ENCODE measurements at places on chromosomes 2 and 18. TPM values are rescaled to one million over a fixed set of nuclear protein-coding genes. Genes with fewer than 3 reads are reported as not detected.

The SLC9A4 gene
- total RNA-seq = not detected

- peaks cover 15% of the 10 kb centered on the region for H3K27me3 ChIP-seq
- DNase-seq = no peak
- H3K4me1 ChIP-seq = no peaks in the 10 kb centered on the region
- no peaks in the 10 kb centered on the region for H3K36me3 ChIP-seq
Observed at GRCh38 chr2:223626716-223627115, 24.6 kb upstream of the SCG2 start.

The EVX2 gene
- not detected for total RNA-seq

The CYRIA gene
- total RNA-seq = 2.5 TPM

GRCh38 chr18:11177382-11177781 lies 28.0 kb upstream of the PIEZO2 start:
- no peak for DNase-seq
- no peaks in the 10 kb centered on the region for H3K36me3 ChIP-seq
- no peak overlapping the region for H3K4me3 ChIP-seq
- H3K27me3 ChIP-seq = no peaks in the 10 kb centered on the region
- H3K4me1 ChIP-seq = no peaks in the 10 kb centered on the region

DNA sequence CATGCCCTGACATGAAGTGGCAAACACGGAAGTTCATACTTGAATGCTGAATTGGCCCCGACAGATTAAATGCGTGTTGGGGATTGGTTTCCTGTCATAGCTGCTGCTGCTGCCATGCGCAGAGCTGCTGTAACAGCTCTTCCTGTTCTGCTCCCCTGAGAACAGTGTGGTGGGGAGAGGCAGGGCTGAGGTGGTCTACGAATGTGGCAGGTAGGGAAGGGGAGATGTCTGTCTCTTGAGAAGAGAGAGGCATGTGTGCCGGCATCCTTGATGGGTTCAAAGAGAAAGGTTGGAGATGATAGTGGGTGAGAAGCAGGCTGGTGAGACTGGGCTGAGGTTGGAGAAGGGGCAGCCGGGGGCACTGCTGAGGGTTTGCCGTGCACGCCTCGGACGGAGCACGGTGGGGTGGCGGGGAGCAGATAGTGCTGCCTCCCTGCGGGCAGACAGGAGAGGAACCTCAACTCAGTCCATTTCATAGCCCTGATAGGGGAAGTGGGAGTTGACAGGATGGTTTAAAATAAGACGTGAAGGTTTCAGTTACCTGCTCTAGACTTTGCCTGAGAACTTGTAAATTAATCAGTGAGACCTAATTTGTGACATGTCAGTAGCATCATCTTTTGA lies 46.1 kb downstream of the TMEM185B start:
- H3K36me3 ChIP-seq = peaks cover 2% of the 10 kb centered on the region
- peak overlapping the region; percentile 86 for H3K4me3 ChIP-seq
- peaks cover 53% of the 10 kb centered on the region for H3K4me1 ChIP-seq
- H3K27ac ChIP-seq = peak overlapping the region; percentile 98
- DNase-seq = peak; percentile 89

DNA sequence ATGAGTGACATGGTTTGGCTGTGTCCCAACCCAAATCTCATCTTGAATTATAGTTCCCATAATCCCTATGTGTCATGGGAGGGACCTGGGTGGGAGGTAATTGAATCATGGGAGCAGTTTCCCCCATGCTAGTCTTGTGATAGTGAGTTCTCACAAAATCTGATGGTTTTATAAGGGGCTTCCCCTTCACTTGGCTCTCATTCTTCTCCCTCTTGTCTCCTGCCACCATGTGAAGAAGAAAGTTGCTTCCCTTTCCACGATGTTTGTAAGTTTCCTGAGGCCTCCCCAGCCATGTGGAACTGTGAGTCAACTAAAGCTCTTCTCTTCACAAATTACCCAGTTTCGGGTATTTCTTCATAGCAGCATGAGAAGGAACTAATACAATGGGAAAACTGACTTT lies 14.0 kb downstream of the DNAH7 start:
- H3K27ac ChIP-seq = no peak overlapping the region
- no peaks in the 10 kb centered on the region for H3K4me1 ChIP-seq
- no peaks in the 10 kb centered on the region for H3K27me3 ChIP-seq
- DNase-seq = no peak

GRCh38 chr2:112724591-112725525 lies 4.0 kb downstream of the NT5DC4 start:
- no peak overlapping the region for H3K27ac ChIP-seq
- no peak overlapping the region for H3K4me3 ChIP-seq
- H3K27me3 ChIP-seq = no peaks in the 10 kb centered on the region
- H3K36me3 ChIP-seq = no peaks in the 10 kb centered on the region

DNA sequence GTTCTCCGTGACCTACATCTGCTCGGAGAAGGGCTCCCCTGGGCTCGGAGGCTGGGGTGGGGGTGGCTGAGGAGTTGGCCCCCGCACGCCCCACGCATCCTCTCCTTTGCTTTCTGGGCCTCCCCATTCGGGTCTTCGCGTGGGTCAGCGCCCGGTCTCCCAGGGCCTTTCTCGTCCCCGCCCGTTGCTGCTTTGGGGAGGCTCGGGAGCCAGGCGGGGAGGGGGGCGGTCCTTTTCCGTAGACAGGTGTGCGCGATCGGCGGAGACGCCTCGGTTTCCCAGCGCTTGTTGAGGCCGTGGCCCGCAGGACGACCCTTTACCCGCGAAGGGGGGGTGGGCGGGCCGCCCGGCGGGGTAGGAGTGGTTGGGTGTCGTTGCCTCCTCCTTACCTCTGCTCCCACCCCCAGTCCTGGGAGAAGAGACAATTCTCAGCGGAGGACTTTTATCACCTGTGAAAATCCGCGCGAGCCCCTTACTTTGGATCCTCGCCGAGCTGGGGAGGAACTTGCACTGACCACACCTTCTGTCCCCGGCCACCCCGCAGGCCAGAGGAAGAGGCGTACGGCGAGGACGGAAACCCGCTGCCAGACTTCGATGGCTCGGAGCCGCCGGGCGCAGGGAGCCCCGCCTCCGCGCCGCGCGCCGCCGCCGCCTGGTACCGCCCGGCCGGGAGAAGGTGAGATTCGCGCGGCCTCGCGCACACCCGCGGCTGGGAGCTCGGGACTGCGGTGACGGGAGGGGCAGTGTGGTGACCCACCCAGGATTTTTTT lies 2.6 kb downstream of the ADCYAP1 start:
- H3K4me3 ChIP-seq = peak overlapping the region; percentile 19
- H3K27ac ChIP-seq = no peak overlapping the region
- peak; percentile 39 for DNase-seq
- H3K36me3 ChIP-seq = no peaks in the 10 kb centered on the region
- H3K4me1 ChIP-seq = peaks cover 21% of the 10 kb centered on the region

GRCh38 chr18:6943143-6943542 lies 174.5 kb downstream of the LAMA1 start:
- H3K27ac ChIP-seq = no peak overlapping the region
- DNase-seq = no peak
- no peaks in the 10 kb centered on the region for H3K36me3 ChIP-seq

The LOXHD1 gene
- total RNA-seq = 0.07 TPM

GRCh38 chr2:200092235-200092634 lies 136.9 kb downstream of the MAIP1 start:
- peaks cover 13% of the 10 kb centered on the region for H3K27me3 ChIP-seq
- no peak overlapping the region for H3K4me3 ChIP-seq

GRCh38 chr18:27540111-27540510 lies 355.0 kb upstream of the CHST9 start:
- H3K36me3 ChIP-seq = no peaks in the 10 kb centered on the region
- no peak overlapping the region for H3K4me3 ChIP-seq
- no peak overlapping the region for H3K27ac ChIP-seq
- H3K4me1 ChIP-seq = no peaks in the 10 kb centered on the region
- no peak for DNase-seq
- no peaks in the 10 kb centered on the region for H3K27me3 ChIP-seq

The IL1RL1 gene
- 0.27 TPM for total RNA-seq

DNA sequence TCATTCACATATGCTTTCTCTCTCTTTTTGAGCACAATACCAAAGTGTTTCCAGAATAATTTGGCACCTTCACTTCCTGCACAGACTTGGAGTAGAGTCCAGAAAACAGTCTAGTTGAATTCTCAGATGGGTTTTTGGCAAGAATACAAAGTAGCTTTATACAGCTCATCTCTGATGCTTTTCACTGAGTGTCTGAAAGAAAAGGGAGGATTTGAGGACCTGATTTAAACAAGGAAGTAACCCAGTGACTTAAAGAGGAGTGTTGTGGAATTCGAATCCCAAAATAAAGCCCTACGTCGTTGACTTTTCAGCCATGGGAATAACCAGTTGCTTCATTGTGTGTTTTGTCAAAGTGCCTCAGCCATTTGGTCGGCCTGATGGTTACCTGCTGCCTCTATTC lies 31.8 kb downstream of the METAP1D start:
- H3K27ac ChIP-seq = no peak overlapping the region
- no peaks in the 10 kb centered on the region for H3K4me1 ChIP-seq
- no peaks in the 10 kb centered on the region for H3K36me3 ChIP-seq
- no peak overlapping the region for H3K4me3 ChIP-seq

DNA sequence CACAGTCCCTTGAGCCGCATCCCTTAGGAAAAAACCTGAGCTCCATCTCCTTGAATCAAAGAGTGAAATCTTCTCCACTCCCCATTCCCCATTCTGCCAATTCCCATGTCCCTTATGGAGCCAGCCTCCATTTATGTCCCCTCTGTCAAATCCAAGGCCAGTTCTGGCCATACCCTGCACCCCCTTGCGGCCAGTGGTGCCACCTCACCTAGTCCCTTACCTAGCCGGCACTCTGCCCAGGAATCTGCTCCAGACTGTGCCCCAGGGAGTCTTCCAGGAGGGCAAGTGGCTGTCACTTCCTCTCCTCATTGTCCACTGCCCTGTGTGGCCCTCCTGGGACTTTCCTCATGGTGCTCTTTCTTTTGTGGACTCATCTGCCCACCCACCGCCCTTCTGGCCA lies 195.4 kb upstream of the RMP24 start:
- H3K4me1 ChIP-seq = no peaks in the 10 kb centered on the region
- H3K4me3 ChIP-seq = no peak overlapping the region
- H3K27me3 ChIP-seq = peaks cover 15% of the 10 kb centered on the region
- DNase-seq = no peak

The ABCG5 gene
- not detected for total RNA-seq

The MOCOS gene
- total RNA-seq = 0.11 TPM

The DCC gene
- not detected for total RNA-seq

DNA sequence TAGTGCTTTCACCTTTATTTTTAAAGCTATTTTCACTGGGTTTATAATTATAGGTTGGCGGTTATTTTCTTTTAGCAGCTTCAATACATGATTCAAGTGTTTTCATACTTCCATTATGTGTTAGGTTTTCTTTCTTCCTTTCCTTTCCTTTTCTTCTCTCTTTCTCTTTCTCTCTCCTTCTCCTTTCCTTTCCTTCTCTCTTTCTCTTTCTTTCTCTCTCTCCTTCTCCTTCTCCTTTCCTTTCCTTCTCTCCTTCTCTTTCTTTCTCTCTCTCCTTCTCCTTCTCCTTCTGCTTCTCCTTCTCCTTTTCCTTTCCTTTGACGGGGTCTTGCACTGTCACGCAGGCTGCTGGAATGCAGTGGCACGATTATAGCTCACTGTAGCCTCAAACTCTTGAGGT lies 36.0 kb downstream of the HAUS1 start:
- no peaks in the 10 kb centered on the region for H3K27me3 ChIP-seq
- H3K4me1 ChIP-seq = no peaks in the 10 kb centered on the region
- peaks cover 2% of the 10 kb centered on the region for H3K36me3 ChIP-seq
- no peak overlapping the region for H3K4me3 ChIP-seq
- H3K27ac ChIP-seq = peak overlapping the region; percentile 58
- no peak for DNase-seq

DNA sequence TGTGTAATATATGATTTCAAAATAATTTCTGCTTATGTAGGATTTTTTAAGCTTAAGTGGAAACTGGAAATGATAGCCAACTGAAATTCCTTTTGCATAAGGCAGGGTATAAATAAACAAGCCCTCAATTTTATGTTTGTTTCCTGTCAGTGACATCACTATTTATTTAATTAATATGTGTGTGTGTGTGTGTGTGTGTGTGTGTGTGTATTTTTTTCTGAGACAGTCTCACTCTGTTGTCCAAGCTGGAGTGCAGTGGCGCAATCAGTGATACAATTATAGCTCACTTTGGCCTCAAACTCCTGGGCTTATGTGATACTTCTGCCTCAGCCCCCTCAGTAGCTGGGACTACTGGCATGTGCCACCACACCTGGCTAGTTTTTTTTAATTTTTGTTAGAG lies 29.3 kb upstream of the CYP20A1 start:
- no peaks in the 10 kb centered on the region for H3K27me3 ChIP-seq
- no peak overlapping the region for H3K27ac ChIP-seq
- H3K36me3 ChIP-seq = no peaks in the 10 kb centered on the region
- no peak overlapping the region for H3K4me3 ChIP-seq
- peaks cover 6% of the 10 kb centered on the region for H3K4me1 ChIP-seq

The PLEKHM3 gene
- total RNA-seq = 4.5 TPM

- peak overlapping the region; percentile 100 for H3K27ac ChIP-seq
- no peaks in the 10 kb centered on the region for H3K27me3 ChIP-seq
- peak overlapping the region; percentile 92 for H3K4me3 ChIP-seq
- H3K36me3 ChIP-seq = peaks cover 17% of the 10 kb centered on the region
Observed at GRCh38 chr2:70123051-70123828, 36.0 kb downstream of the PCBP1 start.

The ADRA2B gene
- total RNA-seq = 0.30 TPM

- peaks cover 4% of the 10 kb centered on the region for H3K27me3 ChIP-seq
- H3K36me3 ChIP-seq = no peaks in the 10 kb centered on the region
- no peak for DNase-seq
- H3K27ac ChIP-seq = no peak overlapping the region
- no peak overlapping the region for H3K4me3 ChIP-seq
Observed at GRCh38 chr2:152623775-152624174, 93.5 kb downstream of the PRPF40A start.

DNA sequence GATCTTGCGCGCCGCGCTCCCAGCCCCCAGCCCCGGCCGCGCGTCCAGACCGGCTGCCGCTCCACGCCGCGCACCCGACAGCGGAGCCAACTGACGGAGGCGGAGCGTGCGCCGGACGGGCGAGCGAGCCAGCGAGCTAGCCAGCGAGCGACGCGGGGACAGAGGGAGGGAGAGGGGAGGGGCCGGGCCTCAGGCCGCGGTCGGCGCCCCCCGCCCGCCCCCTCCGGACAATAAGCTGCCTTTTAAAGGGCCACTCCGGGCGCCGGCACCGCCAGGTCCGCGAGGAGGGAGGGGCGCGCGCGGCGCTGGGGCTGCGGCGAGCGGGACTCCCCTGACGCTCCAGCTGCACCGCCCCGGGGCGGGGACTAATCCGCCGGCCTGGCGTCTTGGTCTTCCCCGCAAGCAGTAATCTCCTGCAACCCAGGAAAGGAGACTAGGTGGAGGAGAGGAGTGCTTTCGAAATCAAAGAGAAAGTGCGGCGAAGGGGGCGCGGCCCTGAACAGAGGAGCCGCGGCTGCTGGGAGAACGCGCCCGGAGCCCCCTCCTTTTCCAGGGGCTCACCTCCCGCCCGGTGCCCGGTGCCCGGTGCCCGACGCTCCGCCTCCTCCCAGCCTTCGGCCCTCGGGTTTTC lies at the start of gene BIN1:
TSS of gene BIN1 (minus strand) at position 164 of the 631 bp plus-strand sequence. CDS start 211 bp downstream, outside the sequence.
- peak within 1 kb of the TSS; percentile 31 for H3K27ac ChIP-seq
- H3K27me3 ChIP-seq = peaks cover 19% of the 10 kb centered on the region
- H3K36me3 ChIP-seq = no peaks in the 10 kb centered on the region
- DNase-seq = peak; percentile 84
- H3K4me1 ChIP-seq = peaks cover 4% of the 10 kb centered on the region

The DSG3 gene
- not detected for total RNA-seq

- peaks cover 2% of the 10 kb centered on the region for H3K27me3 ChIP-seq
- no peaks in the 10 kb centered on the region for H3K36me3 ChIP-seq
- H3K4me1 ChIP-seq = no peaks in the 10 kb centered on the region
- DNase-seq = peak; percentile 74
- no peak overlapping the region for H3K27ac ChIP-seq
- no peak overlapping the region for H3K4me3 ChIP-seq
Observed at GRCh38 chr2:95389245-95390119, 13.0 kb upstream of the FAHD2A start.

The MORN2 gene
- total RNA-seq = 7.9 TPM

The SLC19A3 gene
- total RNA-seq = not detected
